Stimulated activated CD4-positive, alpha-beta T cell treated with anti-CD3 and anti-CD28 coated beads, Interleukin-12 subunit alpha, Interleukin-12 subunit beta, amount 100 ng/mL, for 4 hours (primary cell): ENCODE measurements at places on chromosomes 13 and 19.

DNA sequence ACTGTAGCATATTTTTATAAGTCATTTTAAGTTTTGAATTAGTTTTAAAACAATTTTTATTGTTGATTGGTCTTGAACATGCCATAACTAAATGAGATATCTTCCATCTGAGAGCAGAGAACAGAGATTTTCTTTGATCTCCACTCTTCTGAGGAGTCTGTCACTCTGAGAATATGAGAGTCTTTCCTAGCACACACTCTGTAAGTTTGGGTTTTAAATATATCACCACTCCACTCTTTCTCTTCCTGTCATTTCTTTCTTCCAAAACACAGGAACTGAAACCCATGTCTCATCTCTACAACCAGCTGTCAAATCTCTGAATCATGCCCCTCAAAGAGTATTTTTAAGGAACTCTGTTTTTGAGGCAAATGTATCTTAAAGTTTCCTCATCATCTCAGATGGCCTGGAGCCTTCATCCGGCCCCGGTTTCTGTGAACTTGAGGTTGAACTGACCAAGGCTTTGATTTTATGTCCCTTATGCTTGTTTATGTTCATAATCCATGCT, 698.2 kb upstream of the SGCG start:
- no peak for DNase-seq

DNA sequence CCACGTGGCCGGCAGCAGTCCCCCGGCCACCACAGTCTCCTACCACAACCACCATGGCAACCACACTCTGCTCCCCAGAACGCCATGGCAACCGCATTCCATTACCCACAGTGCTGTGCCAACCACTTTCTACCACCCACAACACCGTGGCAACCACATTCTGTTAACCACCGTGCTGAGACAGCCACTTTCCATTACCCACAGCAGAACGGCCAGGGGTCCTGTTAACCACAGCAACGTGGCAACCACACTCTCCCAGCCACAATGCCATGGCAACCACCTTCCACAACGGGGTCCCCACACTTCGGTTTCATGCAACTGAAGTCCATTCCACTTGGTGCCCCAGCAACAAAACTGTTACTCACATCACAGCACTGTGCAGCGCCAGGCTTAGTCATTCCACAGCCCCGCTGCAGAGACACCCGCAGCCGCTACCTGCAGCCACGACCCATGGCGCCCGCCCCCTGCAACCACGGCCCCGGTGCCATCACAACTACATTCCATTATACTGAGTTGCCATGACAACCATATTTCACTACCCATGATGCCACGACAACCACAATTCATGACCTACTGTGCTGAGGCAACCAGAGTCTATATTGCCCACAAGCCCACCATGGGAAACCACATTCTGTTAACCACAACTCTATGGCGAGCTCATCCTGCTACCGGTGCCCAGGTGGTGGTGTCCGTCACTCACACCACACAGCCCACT, 10.0 kb downstream of the DPF1 start:
- peak; percentile 33 for DNase-seq

GRCh38 chr13:27128825-27129627, 42.6 kb downstream of the USP12 start:
- DNase-seq: no peak

DNA sequence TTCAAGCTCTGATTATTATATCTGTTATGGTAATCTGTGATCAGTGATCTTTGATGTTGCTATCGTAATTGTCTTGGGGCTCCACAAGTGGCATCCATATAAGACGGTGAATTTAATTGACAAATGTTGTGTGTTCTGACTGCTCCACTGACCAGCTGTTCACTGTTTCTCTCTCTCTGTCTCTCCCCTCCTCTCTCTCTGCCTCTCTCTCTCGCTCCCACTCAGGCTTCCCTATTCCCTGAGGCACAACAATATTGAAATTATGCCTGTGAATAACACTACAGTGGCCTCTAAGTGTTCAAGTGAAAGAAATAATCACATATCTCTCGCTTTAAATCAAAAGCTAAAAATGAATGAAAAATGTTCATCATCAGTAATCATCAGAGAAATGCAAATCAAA, 4.4 kb upstream of the SACS start:
- DNase-seq: no peak

- DNase-seq: no peak
These were observed 86.0 kb downstream of the STK24 start for GRCh38 chr13:98490866-98491265.

DNA sequence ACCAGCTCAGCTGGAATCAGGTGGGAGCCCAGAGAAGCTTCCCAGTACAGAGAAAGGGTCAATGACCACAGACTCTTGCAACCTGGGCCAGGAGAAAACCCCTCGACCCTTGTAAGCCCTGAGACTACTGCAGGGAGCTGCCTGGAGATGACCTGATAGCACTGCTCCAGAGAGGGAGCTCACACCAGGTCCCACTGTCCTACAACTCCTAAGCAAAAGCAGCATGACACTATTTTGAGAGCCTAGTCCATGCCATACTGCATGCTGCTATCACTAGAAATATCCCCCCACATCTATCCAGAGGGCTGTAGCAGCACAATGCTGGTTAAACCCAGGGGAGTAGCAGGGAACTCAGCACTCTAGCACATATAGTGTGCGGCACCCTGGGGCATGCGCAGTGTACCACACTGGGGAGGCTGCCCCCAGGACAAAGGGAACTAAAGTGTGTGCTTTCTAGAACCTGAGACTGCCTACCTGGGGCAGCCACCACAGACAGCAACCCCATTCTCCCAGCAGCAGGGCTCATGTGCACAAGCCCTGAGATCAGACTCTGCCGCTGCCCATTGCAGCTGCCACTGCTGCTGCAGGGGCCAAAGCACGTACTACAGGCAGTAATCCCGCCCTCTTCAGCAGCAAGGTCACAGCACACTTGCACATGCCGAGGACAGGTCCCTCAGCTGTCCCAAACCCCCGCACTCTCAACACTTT, 27.1 kb upstream of the N4BP2L1 start:
- DNase-seq: no peak

DNA sequence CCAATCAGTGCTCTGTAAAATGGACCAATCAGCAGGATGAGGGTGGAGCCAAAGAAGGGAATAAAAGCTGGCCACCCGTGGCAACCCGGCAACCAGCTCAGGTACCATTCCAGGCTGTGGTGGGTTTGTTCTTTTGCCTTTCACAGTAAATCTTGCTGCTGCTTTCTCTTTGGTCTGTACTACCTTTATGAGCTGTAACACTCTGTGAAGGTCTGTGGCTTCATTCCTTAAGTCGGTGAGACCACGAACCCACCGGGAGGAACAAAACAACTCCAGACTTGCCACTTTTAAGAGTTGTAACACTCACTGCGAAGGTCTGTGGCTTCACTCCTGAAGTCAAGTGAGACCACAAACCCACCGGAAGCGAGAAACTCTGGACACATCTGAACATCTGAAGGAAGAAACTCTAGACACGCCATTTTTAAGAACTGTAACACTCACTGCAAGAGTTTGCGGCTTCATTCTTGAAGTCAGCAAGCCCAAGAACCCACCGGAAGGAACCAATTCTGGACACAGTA, 16.5 kb upstream of the SPACA6 start:
- no peak for DNase-seq

GRCh38 chr19:50204811-50205675, 1.6 kb downstream of the MYH14 start:
- peak; percentile 8 for DNase-seq

- no peak for DNase-seq
These were observed 77.9 kb upstream of the DOCK9 start for GRCh38 chr13:99055735-99056134.

DNA sequence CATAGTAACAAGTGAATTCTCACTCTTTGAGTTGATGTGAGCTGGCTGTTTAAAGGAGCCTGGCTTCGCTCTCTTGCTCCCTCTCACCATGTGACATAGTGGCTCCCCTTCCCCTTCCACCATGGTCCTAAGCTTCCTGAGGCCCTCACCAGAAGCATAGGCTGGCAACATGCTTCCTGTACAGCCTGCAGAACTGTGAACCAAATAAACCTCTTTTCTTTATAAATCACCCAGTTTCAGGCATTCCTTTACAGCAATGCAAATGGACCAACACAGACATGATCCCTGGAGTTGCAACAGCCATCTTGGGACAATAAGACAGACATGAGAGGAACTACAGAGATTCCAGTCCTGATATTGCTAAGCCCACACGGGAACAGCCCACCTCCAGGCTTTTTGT, 12.6 kb downstream of the TEAD2 start:
- DNase-seq: no peak

- no peak for DNase-seq
These were observed 18.7 kb upstream of the EID2 start for GRCh38 chr19:39558624-39559117.

DNA sequence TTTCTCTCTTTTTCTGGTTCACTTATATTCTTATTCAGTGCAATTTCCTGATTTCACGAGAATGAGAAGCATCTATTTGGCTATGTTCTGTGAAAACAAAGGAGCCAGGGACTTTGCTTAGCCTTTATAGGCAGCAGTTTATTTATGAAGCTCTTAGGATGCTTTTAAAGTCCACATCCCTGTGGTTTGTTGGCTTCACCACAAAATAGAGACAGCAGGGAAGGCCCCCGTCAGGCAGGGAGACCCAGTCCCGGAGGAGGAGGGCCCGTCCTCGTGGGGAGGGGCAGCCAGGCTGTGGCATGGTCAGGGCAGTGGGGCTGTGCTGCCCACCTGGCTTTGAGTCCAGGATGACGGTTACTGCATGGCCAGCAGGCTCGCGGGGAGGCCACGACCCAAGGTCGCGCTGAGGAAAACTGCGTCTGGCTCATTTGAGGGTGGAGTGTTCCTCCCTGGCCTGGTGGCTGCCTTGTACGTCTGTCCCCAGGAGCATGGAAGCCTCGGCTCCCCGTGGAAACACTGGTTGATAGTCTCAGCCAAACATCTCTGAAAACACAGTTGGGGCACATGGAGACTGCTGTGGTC, 92.7 kb downstream of the ATP11A start:
- DNase-seq: no peak

- DNase-seq: no peak
These were observed 131.6 kb downstream of the COG6 start for GRCh38 chr13:39787086-39787487.

GRCh38 chr13:21879263-21879914, 208.5 kb downstream of the FGF9 start:
- no peak for DNase-seq

DNA sequence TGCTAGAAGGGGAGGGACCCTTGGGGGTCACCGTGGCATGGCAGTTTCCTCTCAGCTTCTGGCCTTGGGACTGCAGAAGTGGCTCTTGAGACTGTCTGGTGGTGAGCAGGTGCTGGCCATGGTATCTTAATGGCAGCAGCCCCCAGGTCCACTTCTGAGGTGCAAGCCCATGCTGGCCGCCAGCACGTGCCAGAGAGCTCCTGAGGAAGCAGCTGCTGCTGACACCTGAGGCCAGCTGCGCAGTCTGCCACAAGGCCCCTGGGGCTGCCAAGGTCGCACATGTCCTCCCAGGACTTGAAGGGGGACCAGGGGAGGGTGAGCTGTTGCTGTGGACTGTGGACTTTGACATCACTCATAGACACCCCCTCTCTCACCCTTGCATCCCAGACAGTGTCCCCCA, 48.0 kb downstream of the NFIX start:
- no peak for DNase-seq

DNA sequence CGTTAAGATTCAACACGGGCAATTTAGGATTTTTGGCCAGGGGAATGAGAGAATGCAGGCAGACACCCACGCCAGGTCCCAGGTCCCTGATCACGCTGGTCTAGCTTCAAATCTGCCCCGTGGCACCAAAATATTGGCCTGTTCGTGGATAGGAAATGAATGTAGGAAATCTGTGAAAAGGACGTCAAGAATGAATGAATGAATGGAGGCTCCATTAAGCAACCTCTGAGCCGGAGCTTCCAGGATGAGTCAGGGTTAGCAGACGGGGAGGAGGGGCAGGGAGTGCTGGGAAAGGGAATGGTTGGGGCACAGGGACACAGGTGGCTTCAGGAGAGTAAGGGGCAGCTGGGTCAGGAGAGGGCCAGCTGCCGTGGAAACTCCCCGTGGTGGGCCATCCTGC, 4.2 kb downstream of the SULT2B1 start:
- DNase-seq: no peak

DNA sequence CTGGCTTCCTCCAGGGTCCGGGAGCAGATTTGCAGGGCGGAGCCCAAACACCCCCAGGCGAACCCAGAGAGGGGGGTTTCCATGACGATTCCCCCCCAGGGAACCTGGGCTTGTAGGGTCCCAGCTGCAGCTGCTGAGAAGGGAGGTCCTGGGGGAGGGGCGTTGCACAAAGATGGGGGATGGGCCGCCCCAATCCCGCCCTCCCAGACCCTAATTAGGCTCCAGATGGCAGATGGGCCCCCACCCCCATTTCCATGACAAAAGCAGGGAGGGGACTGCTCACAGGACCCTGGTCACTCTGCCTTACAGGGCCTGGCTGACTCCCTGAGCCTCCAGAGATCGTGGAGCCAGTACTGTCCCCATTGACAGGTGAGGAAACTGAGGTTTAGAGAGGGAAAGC, 15.2 kb downstream of the ELAVL3 start:
- no peak for DNase-seq

- no peak for DNase-seq
These were observed 205.1 kb upstream of the TSHZ3 start for GRCh38 chr19:31554360-31554759.

DNA sequence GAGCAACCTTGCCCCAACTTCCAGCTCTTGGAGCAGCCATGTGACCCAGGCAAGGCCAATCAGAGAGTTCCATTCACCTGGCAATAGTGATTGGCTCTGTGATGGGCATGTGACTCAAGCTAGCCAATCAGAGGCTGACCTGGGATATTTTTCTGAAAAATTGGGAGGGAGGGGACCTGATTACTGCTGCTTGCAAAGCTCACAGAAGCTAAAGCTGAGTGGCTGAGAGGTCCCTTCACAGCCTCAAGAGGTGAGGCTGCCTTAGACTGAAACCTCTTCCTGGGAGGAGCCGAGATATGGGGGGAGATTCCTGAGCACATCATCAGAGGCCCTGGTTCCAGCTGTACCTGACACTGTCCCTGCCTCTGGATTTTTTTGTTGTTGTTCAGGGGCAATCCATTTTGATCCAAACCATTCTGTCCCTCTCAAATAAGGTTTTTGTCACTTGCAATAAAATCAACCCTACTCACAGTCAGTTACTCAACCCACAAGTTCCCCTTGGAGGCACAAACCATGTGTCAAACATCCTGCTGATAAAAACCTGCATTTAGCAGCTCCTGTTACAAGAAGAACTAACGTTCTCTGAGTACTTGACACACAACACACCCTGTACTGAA, 4.8 kb downstream of the CIB3 start:
- DNase-seq: no peak

DNA sequence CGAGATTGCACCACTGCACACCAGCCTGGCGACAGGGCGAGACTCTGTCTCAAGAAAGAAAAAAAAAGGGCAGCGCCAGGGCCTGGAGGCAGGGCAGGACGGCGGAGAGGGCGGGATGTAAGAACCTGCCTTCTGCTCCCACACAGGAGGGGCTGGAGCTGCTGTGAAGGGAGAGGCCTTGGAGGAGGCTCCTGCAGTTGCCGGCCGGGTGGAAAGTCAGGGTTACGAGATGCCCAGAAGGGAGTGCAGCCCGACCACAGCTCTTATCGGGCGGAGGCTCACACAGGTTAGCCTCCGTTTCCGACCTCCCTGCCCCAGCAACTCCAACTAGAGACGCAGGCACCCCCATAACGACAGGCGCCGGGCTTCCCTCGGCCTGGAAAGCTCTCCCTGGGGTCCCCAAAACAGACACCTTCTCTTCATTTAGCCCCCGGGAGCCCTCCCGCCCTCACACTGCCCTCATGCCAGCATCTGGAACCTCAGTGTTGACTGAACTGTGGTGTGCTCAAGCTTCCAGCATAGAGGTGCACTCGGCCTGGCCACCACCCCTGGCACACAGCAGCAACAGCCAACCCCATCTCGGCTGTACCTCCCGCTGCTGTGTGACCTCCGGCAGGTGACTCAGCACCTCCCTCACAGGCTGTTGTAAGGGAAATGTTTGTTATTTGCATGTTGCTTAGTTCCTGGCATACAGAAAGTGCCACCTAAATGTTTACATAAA, 1.4 kb downstream of the PLPP2 start:
- DNase-seq: no peak
